ENCODE measurements at places on chromosomes 3 and 15.

DNA sequence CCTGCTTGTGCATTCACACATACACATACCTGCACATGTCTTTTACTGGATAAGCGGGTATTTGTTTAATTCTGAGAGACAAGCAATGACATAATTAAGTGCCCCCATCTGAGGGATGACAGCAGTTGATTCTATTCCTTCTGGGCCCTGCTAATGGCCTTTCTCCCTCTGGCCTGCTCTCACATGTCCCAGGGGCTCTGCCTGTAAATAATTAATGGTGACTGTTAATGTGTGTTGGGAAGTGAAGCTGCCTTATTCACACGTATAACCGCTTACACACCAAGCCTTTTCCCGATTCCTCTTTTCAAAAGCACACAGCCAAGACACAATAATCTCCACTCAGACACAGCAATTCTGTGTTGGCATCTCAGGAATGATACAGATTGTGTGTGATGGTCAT, 47.8 kb downstream of the LRRK1 start:
- H3K36me3 ChIP-seq, result no peaks in the 10 kb centered on the region
- DNase-seq, result no peak
- no peak overlapping the region for H3K27ac ChIP-seq
- H3K4me1 ChIP-seq, result peaks cover 23% of the 10 kb centered on the region
- no peak overlapping the region for H3K4me3 ChIP-seq

DNA sequence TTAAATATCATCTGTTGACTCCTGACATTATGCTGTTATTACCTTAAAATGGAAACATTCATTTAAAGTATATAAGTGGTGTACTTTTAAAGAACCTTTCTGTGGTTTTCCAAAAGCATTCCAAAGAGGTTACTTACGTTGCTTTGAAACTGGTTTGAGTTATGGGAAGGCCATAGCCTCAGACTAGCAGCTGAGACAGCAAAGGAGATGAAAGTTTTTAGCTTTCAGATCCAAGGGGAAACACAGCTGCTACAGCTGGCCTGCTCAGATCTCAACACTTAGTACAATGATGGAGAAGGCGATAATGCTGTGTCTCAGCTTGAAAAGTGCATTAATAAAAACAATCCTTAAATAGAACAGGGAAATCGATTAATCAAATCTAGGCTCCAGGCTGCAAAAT, 921.1 kb downstream of the ROBO1 start:
- no peaks in the 10 kb centered on the region for H3K27me3 ChIP-seq
- no peak overlapping the region for H3K4me3 ChIP-seq
- H3K4me1 ChIP-seq, result peaks cover 18% of the 10 kb centered on the region
- no peak overlapping the region for H3K27ac ChIP-seq
- H3K36me3 ChIP-seq, result no peaks in the 10 kb centered on the region

DNA sequence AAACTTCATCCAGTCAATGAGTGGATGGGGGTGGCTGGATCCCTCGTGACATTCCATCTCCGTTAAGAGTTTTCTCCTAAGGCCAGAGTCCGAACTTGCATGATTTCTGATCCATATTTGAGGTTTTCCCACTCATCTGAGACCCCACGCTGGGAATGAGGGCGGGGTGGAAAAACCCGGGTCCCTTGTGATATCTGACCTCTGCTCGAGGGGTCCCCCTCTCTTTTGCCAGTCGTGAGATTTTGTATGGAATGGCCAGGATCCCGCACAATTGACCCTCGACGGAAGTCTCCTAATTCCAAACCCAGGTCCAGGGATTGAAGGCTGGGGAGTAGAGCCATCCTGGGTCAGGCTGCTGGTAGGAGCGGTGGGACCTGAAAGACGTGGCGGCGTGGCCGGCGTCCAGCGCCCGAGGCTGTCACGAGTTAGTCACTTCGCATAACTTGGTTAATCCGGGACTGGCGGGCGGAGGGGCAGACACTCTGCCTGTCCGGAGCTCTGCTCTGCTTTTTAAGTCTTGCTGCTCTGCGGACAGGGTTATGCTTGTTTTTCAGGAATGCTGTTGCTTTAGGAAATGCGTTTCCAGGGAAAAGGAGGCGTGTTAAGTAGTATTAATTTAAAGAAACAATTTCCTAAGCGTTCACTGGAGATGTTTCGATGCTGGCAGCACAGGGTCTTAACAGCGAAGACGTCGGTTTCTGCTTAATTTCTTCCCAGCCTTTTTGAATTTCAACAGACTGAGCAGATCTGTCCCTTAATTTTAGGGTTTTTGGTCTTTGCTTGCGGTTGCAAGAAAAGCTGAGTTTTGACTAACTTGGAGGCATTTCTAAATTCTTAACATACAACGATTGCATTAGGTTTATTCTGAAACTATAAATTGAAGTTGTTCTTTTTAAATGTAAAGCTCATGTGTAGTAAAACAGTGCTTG, 69.7 kb upstream of the LRRFIP2 start:
- H3K27me3 ChIP-seq, result no peaks in the 10 kb centered on the region
- peaks cover 31% of the 10 kb centered on the region for H3K36me3 ChIP-seq
- peak overlapping the region; percentile 94 for H3K4me3 ChIP-seq
- peak; percentile 75 for DNase-seq

GRCh38 chr15:65908876-65909275, 39.6 kb downstream of the RAB11A start:
- DNase-seq, result no peak
- no peak overlapping the region for H3K4me3 ChIP-seq
- H3K27ac ChIP-seq, result no peak overlapping the region

- H3K27ac ChIP-seq, result no peak overlapping the region
- no peaks in the 10 kb centered on the region for H3K27me3 ChIP-seq
Measured at GRCh38 chr3:12371525-12372140, 82.8 kb downstream of the PPARG start.

DNA sequence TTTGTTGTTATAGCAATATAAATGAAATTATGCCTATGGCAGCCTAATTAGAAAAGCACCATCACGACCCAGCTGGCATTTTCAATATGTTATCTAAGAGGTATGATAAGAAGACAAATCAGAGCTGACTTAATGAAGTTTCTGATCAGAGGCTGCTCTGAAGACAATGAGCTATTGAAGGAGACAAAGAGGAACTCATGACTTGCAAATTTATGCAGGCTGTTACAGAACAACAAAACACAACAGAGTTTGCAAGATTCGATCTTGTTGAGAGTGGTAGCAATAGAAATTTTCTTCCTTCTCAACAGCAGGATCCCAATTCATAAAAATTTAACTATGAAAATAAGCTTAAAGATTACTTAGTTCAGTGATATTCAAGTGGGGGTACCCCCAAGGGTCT, 7.7 kb downstream of the CCDC54 start:
- H3K36me3 ChIP-seq, result no peaks in the 10 kb centered on the region
- no peak overlapping the region for H3K27ac ChIP-seq
- H3K4me3 ChIP-seq, result no peak overlapping the region
- H3K27me3 ChIP-seq, result no peaks in the 10 kb centered on the region
- DNase-seq, result no peak

DNA sequence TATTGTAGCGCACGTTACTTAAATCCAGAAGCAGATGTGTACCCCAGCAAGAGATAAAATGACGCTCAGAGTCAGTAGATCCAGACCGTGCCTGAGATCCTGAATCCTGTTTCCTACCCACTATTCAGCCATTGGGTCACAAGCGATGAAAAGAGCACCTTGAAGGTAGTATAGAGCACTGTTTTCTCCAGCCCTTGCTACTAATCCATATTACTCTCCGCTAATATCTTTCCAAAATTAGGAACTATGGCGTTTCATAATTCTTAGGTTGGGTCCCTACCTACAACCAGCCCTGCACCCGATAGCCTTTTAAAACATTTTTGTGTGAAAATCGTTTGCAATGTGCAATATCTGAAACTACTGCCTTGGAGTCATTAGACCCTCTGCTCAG, 596 bp downstream of the BTD start:
- peaks cover 39% of the 10 kb centered on the region for H3K36me3 ChIP-seq
- peaks cover 25% of the 10 kb centered on the region for H3K4me1 ChIP-seq
- H3K27me3 ChIP-seq, result no peaks in the 10 kb centered on the region
- peak overlapping the region; percentile 95 for H3K27ac ChIP-seq
- no peak for DNase-seq

GRCh38 chr3:108823227-108823626, 641 bp downstream of the TRAT1 start:
- DNase-seq, result no peak
- peaks cover 3% of the 10 kb centered on the region for H3K4me1 ChIP-seq
- no peak overlapping the region for H3K4me3 ChIP-seq

- H3K27me3 ChIP-seq, result no peaks in the 10 kb centered on the region
- H3K27ac ChIP-seq, result no peak overlapping the region
- DNase-seq, result no peak
- no peak overlapping the region for H3K4me3 ChIP-seq
- H3K36me3 ChIP-seq, result no peaks in the 10 kb centered on the region
Measured at GRCh38 chr3:178223876-178224275, 312.4 kb upstream of the KCNMB2 start.

DNA sequence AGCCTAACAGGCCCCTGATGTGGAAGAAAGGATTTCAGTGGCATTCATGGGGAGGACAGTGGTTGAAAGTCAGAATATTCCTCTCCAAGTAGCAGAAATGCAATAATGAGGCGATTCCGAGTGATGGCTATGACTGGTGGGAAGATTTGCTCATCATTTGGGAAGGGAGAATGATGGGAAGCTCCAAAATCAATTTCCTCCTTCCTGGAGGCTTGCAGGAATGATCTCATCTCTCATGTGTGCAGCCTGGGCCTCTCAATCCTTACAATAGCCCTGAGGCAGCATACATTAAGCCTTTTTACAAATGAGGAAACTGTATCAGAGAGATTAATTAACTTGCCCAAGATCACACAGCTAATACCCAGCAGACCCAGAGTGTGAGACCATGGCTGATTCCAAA, 58.7 kb downstream of the BOC start:
- no peak for DNase-seq
- no peaks in the 10 kb centered on the region for H3K36me3 ChIP-seq
- H3K27me3 ChIP-seq, result peaks cover 38% of the 10 kb centered on the region
- no peak overlapping the region for H3K27ac ChIP-seq
- no peak overlapping the region for H3K4me3 ChIP-seq

GRCh38 chr3:64144241-64144900, 80.9 kb downstream of the PRICKLE2 start:
- DNase-seq, result no peak
- H3K27me3 ChIP-seq, result no peaks in the 10 kb centered on the region
- no peaks in the 10 kb centered on the region for H3K36me3 ChIP-seq
- H3K27ac ChIP-seq, result no peak overlapping the region

DNA sequence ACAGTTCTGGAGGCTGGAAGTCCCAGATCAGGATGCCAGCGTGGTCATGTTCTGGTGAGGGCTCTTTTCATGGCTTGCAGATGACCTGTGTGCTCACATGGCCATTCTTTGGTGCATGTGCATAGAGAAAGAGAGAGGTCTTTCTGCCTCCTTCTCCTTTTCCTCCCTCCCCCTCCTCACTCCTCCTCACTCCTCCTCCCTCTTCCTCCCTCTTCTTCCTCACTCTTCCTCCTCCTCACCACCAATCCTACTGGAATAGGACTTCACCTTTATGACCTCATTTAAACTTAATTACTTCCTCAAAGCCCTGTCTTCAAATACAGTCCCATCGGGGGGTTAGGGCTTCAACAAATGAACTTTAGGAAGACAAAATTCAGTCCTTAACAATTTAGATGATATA, 23.8 kb downstream of the ZNF654 start:
- no peak overlapping the region for H3K4me3 ChIP-seq
- no peaks in the 10 kb centered on the region for H3K4me1 ChIP-seq
- H3K36me3 ChIP-seq, result no peaks in the 10 kb centered on the region
- no peaks in the 10 kb centered on the region for H3K27me3 ChIP-seq

DNA sequence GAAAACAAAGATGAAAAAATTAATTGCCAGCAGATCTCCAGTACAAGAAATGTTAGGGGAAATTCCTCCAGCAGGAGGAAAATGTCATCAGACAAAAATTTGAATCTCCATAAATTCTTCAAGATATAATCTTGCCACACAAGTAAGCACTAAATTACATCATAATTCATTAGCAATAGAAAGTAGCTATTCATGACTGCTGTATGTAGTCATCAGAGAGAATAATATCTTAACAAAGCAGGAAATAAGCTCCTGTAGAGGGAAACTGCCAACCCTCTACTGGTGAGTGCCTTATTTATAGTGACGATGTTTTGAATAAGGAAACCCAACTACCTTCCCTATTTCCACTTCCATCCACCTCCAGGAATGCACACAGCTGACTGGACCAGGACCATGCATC, 15.8 kb upstream of the SLC27A2 start:
- no peak for DNase-seq
- no peaks in the 10 kb centered on the region for H3K36me3 ChIP-seq
- no peaks in the 10 kb centered on the region for H3K27me3 ChIP-seq
- H3K4me1 ChIP-seq, result peaks cover 12% of the 10 kb centered on the region
- no peak overlapping the region for H3K27ac ChIP-seq
- H3K4me3 ChIP-seq, result no peak overlapping the region

- no peaks in the 10 kb centered on the region for H3K4me1 ChIP-seq
- no peaks in the 10 kb centered on the region for H3K36me3 ChIP-seq
- DNase-seq, result no peak
Measured at GRCh38 chr3:16447135-16447534, 66.4 kb downstream of the RFTN1 start.

DNA sequence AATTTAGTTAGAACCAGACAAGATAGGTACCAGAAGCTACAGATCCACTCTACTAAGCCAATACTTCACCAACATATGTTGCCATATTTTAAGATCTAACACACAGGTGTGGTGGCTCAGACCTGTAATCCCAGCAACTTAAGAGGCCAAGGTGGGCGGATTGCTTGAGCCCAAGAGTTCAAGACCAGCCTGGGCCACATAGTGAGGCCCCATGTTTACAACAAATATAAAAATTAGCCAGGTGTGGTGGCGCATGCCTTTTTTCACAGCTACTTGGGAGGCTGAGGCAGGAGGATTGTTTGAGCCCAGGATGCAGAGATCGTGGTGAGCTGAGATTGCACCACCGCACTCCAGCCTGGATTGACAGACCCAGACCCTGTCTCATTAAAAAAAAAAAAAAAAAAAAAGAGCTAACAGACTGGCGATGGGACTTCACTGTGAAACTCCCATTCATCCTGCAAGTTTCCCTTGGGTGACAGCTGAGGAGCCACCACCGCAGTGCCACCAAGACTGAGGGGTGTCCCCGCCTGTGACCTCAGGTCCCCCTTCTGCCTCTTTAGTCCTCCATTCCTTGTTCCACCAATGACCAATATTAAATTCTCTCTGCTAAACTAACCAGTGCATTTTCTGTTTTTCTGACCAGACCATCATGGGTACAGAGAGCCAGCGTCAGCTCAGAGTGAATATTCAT, 163.3 kb downstream of the OR4M2 start:
- DNase-seq, result no peak
- H3K27me3 ChIP-seq, result no peaks in the 10 kb centered on the region
- no peaks in the 10 kb centered on the region for H3K36me3 ChIP-seq
- no peak overlapping the region for H3K27ac ChIP-seq

DNA sequence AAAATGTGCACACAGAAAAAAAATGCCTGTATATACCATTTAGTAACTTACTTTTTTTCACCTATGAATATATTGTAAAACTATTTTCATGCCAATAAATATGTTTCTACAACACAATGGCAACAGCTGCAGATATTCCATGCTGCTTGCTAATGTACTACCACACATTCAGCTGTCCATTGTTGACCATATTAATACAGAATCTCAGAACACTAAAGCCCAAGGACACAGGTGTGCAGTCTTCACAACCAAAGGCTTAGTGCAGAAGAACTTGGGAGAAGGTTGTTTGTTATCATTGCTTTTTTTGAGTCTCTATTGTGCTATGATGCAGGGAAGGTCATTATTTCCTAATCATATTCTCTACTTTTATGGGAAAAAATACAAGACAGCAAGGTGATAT, 79.6 kb downstream of the DIPK2A start:
- no peak overlapping the region for H3K27ac ChIP-seq
- H3K4me1 ChIP-seq, result peaks cover 14% of the 10 kb centered on the region
- H3K27me3 ChIP-seq, result no peaks in the 10 kb centered on the region
- no peak overlapping the region for H3K4me3 ChIP-seq

GRCh38 chr3:14418296-14419250, 16.2 kb downstream of the SLC6A6 start:
- H3K36me3 ChIP-seq, result peaks cover 18% of the 10 kb centered on the region
- DNase-seq, result peak; percentile 68
- H3K27ac ChIP-seq, result peak overlapping the region; percentile 67
- no peaks in the 10 kb centered on the region for H3K27me3 ChIP-seq
- peak overlapping the region; percentile 29 for H3K4me3 ChIP-seq

Data from Calu3 (cell line).